Aorta (tissue), 5 donors: ENCODE measurements at places on chromosomes 6 and 20. TPM values are rescaled to one million over a fixed set of nuclear protein-coding genes. Genes with fewer than 3 reads are reported as not detected.

- no peak for DNase-seq
These were observed 108.3 kb downstream of the UBE3D start for GRCh38 chr6:82957171-82957867.

DNA sequence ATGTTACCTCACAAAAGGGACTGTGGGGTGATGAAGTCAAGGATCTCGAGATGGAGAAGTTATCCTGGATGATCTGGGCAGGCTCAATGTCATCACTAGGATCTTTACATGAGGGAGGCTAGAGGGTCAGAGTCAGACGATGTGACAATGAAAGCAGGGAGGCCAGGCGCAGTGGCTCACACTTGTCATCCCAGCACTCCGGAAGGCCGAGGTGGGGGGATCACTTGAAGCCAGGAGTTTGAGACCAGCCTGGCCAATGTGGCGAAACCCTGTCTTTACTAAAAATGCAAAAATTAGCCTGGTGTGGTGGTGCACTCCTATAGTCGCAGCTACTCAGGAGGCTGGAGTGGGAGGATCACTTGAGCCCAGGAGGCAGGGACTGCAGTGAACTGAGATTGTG, 68.8 kb downstream of the TTLL2 start:
- no peak for DNase-seq

GRCh38 chr6:35754452-35755277, 17.8 kb downstream of the ARMC12 start:
- no peak for DNase-seq

GRCh38 chr6:105859457-105859856, 226.7 kb upstream of the PRDM1 start:
- DNase-seq: no peak

GRCh38 chr20:46901638-46902037, 7.0 kb downstream of the EYA2 start:
- no peak for DNase-seq

GRCh38 chr20:9323622-9324021, 190.8 kb upstream of the LAMP5 start:
- no peak for DNase-seq

GRCh38 chr6:31689249-31690110, 8.6 kb upstream of the LY6G5C start:
- no peak for DNase-seq

DNA sequence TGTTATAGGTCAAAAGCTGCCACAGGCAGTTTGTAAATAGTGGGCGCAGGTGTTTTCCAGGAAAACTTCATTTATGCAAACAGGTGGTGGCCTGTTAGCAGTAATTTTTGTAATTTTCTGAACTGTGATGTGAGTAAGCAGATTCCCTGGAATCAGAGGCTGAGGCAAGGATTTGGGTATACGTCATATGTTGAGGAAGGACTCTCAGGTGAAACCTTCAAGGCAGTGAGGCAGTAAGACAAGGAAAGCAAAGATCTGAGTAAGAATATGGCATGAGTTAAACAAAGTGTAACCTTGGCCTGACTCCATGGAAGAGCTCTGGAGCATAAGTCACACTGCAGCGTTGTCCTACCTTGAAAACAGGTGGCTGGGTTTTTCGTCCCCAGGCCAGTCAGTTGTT, 291.1 kb upstream of the BTBD3 start:
- DNase-seq: no peak

GRCh38 chr20:12577213-12577612, 431.6 kb upstream of the SPTLC3 start:
- no peak for DNase-seq

GRCh38 chr6:37137201-37138090, 32.5 kb upstream of the PIM1 start:
- peak; percentile 53 for DNase-seq

DNA sequence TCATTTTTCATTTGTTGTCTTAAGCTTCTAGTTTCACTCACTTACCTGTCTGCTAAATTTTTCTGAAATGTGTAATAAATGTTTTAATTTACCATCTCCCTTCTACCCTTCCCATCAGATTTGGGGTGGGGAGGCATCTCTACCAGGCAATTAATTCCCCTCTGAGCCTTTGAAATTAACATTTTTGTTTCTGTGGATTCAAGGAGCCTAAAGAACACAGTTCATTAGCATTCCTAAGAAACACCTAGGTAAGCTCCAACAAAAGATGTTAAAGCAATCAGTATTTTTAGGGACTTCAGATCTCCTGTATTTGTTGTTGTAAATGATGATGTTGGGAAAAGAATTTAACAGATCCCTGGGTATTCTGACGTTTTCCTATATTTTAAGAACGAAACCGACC, 6.6 kb downstream of the TOP1 start:
- DNase-seq: no peak

DNA sequence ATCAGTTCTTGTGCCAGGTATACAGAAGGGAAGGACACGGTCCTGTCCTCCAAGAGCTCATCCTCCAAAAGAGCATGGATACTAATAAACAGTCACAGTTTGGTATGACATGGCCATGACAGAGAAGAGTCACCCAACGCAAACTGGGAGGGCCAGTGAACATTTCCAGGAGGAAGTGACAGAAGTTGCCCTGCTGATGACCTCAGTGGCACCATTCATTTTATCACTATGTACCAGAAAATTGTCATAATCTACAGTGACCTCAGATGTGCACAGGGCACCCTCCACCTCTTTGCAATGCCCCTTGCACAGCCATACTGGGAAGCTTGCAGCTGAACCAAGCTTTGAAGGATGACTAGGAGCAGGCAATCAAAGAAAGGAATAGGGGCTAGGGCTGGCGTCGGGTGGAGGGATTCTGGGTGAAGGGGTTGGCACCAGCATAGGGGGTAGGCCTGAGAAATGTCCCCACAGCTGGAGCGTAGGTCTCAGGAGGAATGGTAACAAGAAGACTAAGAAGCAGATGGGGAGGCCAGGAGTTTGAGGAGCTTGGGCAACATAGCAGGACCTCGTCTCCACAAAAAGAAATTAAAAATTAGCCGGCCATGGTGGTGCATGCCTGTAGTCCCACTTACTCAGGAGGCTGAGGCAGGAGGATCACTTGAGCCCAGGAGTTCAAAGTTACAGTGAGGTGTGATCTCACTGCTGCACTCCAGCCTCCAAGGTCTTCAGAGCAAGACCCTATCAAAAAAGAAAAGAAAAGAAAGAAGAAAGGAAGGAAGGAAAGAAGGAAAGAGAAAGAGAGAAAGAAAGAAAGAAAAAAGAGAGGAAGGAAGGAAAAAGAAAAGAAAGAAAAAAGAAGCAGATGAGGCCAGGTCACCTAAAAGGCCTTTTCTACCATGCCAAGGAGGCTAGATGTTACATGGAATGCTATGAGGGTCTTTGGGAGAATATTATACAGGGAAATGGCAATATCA, 65.3 kb upstream of the SNX9 start:
- DNase-seq: no peak

- DNase-seq: no peak
These were observed 310.1 kb downstream of the UTRN start for GRCh38 chr6:144595266-144595665.

- peak; percentile 57 for DNase-seq
These were observed 995 bp upstream of the GSTA4 start for GRCh38 chr6:52995913-52996645.

- DNase-seq: no peak
These were observed 3.4 kb upstream of the TMEM14C start for GRCh38 chr6:10719296-10719963.

DNA sequence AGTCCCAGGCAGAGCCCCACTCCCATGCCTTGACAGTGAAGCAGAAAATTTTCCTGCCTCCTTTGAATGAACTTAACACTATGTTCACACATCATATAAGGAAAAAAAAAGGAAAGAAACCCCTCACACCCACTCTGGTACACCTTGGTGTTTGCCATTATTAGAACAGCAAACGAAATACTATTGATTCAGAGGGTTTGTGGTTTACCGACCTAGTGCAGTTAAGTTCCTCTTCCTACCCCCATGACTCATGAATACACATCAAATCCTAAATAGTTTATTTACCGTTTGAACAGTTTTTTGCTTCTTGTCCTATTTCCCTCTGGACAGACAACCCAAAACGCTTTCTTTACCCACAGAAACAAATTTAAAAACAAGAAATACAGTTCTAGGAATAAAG, 237.7 kb downstream of the FOXA2 start:
- DNase-seq: no peak

DNA sequence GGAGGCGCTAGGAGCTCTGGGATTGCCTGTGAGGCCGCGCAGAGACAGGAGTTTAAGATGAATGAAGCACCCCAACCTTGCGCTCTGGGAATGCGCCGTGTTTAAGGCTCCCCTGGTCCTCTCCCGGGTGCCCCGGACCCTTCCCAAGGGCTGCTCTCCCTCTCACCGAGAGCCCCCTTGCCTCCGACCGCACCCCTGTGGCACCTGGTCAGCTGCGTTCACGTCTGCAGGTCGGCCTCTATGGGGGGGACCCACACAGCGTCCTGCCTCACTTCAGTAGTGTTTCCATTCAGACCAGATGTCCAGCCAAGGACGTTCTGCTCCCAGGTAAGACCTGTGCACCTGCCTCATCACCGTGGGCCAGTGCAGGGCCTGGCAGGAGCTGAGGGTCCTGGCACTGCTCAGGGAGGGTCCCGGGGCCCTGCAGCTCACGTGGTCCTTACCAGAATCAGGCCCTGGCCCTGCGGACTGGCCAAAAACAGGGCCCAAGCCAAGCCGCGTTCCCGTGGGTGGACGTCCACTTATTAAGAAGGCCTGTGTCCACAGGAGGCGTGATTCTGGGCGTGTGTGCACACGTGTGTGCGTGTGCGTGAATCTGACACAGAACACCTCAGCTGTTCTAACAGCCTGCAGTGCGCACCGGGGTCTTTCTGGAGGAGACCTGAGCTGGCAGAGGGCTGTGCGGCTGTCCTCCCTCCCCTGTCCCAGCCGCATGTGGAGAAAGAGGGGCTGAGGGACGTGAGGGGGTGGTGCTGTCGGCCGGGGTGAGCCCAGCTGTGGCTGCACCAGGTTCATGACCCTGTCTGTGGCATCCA, 79.9 kb upstream of the BHLHE23 start:
- DNase-seq: peak; percentile 40

DNA sequence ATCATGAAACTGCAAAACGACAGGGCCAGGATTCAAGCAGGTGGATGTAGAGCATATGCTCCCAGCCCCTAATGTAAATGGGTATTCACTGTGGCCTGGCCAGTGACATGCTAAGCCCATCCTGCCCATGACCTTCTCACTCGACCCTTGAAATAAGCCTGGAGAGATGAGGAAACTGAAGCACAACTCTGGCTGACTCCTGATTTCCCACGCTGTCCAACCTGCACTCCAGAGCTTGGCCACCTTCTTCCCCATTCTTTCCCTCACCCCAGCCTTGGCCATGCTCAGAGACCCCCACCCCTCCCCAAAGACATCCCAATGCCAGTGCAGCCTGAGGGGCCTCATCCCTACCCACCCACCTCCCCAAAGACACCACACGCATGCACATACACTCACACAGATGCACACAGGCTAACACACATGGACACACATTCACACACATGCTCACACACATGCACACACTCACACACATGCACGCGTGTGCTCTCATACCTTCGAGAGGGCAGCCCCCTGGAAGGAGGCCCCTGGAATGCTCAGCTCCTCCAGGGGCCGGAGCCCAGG, 12.4 kb downstream of the TFEB start:
- no peak for DNase-seq

DNA sequence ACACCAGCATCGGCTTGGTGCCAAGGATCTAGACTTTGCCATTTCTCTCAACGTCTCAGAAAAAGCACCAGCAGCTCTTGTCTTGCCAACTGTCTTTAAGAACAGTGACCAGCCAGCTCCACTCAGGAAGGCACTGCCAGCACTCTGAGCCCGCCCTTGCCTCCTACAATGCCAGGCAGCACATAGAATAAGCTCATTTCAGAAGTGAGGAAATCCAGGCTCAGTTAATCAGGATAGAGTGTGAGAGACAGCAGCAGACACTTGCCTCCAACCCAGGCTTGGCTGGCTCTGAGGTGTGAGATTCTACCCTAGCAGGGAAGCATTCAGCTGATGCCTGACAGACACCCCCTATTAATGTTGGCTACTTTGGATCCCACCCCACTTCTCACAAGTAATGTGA, 4.3 kb upstream of the SYNDIG1 start:
- no peak for DNase-seq

GRCh38 chr6:118789419-118789818, 104.5 kb upstream of the ASF1A start:
- no peak for DNase-seq

GRCh38 chr6:31978831-31979230, 3.0 kb upstream of the C4A start:
- peak; percentile 24 for DNase-seq

DNA sequence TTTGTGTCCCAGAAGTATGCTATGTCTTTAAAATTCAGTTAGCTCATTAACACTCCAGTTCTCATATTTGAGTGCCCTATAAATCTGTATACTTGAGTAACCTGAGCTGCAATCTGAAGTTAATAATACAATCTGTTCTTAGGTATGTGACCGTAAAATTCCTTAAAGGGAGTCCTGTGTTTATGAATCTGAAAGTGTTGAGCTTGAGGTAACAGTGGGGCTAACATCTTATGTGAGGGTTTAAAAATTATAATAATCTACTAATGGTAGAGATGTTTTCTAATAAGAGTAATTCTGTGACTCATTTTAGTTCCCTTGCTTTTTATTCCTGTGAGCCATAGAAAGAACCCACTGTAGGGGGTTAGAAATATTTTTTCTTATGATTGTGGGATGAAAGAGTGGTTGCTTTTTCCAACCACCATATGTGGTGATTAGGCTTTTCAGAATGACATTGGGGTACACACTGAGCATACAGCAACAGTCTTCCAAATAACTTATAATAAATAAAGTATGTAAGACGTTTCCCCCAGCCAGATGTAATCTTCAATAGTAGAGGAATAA, 121.2 kb downstream of the BCKDHB start:
- no peak for DNase-seq

The JPH2 gene
- total RNA-seq: 140 TPM

The FAM209B gene
- total RNA-seq: not detected

The GFRAL gene
- total RNA-seq: not detected

The BPI gene
- 0.19 TPM for total RNA-seq

The SRC gene
- 72.4 TPM for total RNA-seq

The PGC gene
- total RNA-seq: 0.33 TPM

The SLC25A27 gene
- total RNA-seq: 45.9 TPM

The LBP gene
- total RNA-seq: 7.8 TPM

The TMEM170B gene
- total RNA-seq: 7.3 TPM

The APCDD1L gene
- total RNA-seq: 14.6 TPM

The SOBP gene
- 20.2 TPM for total RNA-seq

The MLN gene
- total RNA-seq: not detected

The TSPO2 gene
- total RNA-seq: not detected

The RIPPLY2 gene
- total RNA-seq: not detected

The KIF16B gene
- total RNA-seq: 17.3 TPM

The AMD1 gene
- total RNA-seq: 55.1 TPM

The RGS17 gene
- total RNA-seq: 2.2 TPM
